ENCODE measurements at places on chromosomes 11 and 22.

GRCh38 chr11:115993590-115993989 lies 489.4 kb upstream of the CADM1 start:
- no peak for DNase-seq

DNA sequence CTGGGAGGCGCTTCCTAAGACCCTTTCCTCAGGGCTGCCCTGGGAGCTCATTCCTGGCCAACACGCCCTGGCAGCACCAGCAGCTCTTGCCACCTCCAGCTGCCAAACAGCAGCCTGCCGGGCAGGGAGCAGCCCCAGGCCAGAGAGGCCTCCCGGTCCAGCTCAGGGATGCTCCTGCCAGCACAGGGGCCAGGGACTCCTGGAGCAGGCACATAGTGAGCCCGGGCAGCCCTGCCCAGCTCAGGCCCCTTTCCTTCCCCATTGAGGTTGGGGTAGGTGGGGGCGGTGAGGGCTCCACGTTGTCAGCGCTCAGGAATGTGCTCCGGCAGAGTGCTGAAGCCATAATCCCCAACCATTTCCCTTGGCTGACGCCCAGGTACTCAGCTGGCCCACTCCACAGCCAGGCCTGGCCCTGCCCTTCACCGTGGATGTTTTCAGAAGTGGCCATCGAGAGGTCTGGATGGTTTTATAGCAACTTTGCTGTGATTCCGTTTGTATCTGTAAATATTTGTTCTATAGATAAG lies 7.6 kb downstream of the SLC39A13 start:
- no peak for DNase-seq

DNA sequence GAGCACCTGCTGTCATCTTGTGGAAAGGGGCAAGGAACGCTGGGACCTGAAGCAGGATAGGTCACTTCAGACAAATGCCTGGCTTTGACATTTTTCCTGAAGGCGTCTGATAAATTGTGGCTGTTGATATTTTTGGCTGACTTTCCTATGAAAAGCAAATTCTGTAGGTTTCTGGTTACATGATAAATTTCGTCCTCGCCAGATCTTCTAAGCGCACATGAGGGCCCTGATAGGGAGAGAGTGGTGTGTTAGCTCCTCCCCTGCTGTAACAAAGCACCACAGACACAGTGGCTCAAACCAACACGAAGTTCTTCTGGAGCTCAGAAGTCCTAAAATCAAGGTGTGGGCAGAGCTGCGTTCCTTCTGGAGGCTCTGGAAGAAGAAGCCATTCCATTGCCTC lies 19.6 kb downstream of the APOL4 start:
- DNase-seq, result no peak

DNA sequence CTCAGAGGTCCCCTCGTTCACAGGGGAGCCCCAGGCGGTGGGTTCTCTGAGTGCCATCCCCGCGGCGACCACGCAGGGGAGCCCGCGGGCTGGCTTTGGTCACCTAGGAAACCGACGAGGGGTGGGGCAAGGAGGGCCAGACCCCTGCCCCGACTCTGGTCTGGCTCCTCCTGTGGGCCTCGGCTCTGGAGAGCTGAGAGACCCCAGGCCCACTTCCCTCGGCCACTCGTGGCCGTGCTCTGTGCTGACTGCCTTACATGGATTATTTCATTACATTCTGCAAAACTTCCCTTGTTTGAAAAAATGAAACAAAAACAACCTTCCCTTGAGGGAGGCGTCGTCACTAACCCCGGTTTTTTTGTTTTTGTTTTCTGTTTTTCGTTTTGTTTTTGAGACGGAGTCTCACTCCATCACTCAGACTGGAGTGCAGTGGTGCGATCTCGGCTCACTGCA lies 15.1 kb upstream of the CYTH4 start:
- no peak for DNase-seq

DNA sequence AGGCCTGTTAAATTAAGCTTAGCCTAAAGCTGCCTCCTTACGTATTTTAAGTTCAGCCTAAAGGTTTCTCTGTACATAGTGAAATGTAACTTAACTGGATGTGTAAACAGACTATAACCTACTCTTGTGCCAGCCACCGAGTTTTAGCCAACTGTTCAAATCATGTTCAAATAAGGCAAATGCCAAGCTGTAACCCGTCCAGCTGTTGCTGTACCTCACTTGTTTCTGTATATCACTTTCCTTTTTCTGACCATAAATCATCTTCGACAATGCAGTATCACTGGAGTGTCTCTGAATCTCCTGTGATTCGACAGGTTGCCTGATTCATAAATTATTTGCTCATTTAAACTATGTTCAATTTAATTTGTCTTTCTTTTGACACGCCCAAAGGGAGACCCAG lies 4.0 kb upstream of the PLAAT5 start:
- no peak for DNase-seq

Measured in D721Med (cell line).